NCI-H1436 treated with DMSO at 0.1 percent for 48 hours (cell line): ENCODE measurements at places on chromosomes 4 and X.

GRCh38 chr4:25424539-25425228, 47.6 kb downstream of the ANAPC4 start:
- DNase-seq = no peak

DNA sequence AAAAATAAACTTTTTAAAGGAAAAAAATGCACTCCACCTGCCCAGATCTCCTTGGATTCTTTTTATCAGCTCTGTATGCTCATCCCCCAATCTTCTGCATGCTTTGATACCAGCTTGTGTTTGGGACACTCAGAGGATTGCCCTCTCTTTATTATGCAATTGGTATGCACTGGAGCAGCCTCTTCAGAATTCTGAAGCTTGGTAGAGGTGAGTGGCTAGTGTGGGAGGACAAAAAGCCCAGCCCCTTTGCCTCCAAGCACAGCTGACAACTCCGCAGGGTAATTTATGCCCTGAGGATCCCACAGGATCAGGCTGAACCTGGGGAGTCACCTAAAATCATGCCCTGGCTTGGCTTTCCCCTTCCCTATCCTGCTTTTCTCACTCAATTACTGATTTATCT, 16.7 kb downstream of the IL21 start:
- no peak for DNase-seq

GRCh38 chrX:134679644-134680043, 21.4 kb upstream of the PLAC1 start:
- no peak for DNase-seq

DNA sequence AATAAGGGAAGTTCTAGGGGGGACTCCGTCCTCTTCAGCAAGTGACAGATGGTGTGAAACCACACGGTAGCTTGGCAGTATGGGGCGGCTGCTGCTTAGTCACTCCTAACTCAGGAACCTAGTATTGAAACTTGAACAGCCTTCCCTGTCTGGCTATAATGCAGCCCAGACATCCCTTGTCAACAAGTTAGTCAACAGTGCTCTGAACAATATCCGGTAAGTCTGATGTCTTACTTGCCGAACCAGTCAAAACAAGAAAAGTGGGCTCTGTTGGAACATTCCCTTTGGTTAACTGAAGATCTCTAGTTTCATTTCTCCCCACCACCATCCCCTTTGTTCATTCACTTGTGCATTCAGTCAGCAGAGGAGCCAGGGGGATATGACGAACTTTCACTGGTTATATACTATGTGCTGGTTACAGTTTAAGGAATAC, 18.7 kb upstream of the CXCL13 start:
- DNase-seq = no peak

- no peak for DNase-seq
These were observed 40.7 kb upstream of the ANK2 start for GRCh38 chr4:113008716-113009115.

- DNase-seq = no peak
These were observed 24.5 kb upstream of the TAPT1 start for GRCh38 chr4:16250661-16251365.

- DNase-seq = no peak
These were observed 449.3 kb downstream of the RPA4 start for GRCh38 chrX:97332963-97333362.

- no peak for DNase-seq
These were observed 196.0 kb upstream of the DCAF8L1 start for GRCh38 chrX:28177202-28177601.

DNA sequence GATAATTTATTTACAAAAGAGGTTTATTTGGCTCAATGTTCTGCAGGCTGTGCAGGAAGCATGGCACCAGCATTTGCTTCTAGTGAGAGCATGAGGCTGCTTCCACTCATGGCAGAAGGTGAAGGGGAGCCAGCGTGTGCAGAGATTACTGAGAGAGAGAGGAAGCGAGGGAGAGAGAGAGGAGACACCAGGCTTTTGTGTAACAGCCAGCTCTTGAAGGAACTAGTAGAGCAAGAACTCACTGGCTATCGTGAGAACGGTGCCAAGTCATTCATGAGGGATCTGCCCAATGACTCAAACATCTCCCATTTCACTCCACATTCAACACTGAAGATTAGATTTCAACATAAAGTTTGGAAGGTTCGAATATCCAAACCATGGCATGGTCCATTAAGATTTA, 12.7 kb downstream of the GUCY1A1 start:
- no peak for DNase-seq

DNA sequence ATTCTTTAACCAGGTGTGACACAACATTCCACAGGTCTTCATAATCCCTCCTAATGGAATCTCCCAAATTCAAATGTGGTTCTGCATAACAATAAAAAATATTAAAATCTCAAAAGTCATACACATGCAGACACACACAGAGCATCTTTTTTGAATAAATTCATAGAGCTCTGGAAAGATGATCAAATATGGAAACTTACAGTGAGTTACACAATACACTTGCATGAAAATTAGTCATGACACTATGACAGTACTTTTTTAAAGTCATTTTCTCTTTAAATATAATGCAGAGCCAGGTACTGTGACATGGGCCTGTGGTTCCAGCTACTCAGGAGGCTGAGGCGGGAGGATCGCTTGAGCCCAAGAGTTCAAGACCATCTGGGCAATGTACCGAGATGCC, 38.9 kb downstream of the DDX60L start:
- DNase-seq = no peak

DNA sequence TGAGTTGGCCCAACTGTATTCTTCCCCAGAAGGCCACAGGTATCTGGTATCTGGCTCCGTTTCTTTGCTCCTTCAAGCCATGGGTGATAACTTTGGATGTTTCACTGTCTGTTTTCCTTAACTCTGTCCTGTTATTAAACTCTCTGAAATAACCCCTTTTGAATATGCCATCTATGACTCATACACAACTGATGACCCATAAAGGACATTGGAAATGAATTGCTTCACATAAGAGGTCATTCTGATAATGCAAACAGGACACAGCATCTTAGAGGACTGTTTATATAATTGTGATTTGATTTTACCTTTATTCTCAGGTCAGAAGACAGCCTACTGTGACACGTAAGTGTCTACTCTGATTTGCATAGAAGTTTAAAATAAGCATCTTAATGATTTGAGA, 227.7 kb downstream of the VEGFC start:
- DNase-seq = no peak

DNA sequence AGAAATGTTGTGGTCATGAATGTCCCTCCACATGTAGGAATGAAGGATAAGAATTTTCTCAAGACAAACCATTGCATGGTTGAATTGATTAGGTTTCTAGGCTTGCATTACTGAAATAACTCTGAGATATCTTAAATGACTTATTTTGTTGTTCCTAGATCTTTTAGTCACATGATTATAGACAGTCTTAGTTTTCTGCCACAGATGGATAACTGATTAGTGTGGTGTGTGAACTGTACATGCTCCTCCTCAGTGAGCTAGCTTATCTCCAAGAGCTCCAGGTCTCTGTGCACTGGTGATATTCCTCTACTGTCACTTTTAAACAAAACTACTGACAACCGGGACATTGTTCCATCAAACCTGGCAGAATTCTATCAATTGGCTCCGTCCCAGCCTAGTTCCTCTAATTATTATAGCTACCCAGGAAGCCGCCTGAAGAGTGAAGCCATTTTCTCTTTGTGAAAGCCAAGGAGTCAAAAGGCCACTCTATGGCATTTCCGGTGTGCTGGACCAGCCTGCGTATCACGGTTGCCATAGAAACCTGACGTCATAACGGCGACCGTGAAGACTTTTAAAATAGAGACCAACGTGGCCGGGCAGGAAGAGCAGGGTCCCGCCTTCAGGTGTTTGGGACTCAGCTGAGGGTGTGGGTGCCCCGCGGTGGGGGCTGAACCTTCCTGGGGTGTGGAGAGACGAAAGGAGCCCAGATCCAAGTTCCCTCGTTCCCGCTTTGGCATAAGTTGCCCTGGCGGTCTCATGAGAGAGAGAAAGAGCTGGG, 28.1 kb downstream of the BEX3 start:
- DNase-seq = no peak

- DNase-seq = no peak
These were observed 43.5 kb upstream of the SLC25A31 start for GRCh38 chr4:127686658-127687057.

DNA sequence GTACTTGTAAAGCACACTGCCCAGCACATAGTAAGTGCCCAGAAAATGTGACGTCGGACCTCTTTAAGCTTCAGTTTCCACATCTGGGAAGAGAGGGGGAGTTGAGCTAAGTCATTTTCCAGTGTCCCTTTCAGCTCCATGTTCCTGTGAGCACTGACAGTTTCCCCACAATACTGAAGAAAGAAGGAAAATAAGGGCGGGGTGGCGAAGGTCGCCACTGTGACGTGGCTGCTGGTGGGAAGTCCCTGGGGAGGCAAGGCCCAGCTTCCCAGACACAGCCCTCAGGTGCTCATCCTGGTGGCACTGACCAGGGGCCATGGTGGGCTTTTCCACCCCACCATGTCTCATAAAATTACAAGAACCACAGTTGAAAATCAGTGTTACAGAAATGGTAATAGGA, 121.8 kb downstream of the PTTG2 start:
- no peak for DNase-seq

- DNase-seq = no peak
These were observed 73.3 kb downstream of the NCAPG start for GRCh38 chr4:17884063-17884462.

DNA sequence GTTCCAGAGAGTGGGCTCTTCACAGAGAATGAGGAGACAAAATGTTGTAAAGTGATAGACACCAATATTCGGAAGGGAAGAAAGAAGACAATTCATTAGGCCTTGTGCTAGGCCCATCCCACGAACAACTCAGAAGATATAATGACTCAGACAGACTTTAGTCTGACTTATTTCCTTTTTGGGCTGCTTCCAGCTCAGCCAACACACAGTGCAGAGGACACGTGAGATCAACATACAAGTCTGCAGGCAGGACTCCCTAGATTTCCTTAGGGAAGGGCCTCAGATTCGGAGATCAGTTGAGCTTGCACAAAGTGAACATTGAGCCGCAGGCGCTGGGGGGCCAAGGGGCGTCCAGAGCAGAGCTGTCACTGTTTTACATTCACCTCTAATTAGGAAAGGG, 290.7 kb upstream of the TENM3 start:
- DNase-seq = peak; percentile 62

- DNase-seq = no peak
These were observed 7.5 kb upstream of the SPINK2 start for GRCh38 chr4:56828784-56829535.

DNA sequence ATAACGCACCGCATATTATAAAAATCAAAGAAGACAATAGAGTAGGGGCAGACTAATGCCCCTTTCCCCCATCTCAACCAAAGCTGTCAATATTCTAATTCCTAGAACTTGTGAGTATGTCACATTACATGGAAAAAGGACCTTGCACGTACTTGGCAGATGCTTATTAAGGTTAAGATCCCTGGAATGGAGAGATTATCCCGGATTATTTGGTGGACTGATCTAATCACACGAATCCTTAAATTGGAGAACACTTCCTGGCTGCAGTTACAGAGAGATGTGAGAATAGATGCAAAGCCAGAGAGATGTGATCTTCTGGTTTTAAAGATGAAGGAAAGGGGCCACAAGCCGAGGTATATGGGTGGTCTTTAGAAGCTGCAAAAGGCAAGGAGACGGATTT, 548.7 kb downstream of the SPRY1 start:
- DNase-seq = no peak

GRCh38 chr4:1360423-1361283, 13.6 kb downstream of the UVSSA start:
- no peak for DNase-seq

DNA sequence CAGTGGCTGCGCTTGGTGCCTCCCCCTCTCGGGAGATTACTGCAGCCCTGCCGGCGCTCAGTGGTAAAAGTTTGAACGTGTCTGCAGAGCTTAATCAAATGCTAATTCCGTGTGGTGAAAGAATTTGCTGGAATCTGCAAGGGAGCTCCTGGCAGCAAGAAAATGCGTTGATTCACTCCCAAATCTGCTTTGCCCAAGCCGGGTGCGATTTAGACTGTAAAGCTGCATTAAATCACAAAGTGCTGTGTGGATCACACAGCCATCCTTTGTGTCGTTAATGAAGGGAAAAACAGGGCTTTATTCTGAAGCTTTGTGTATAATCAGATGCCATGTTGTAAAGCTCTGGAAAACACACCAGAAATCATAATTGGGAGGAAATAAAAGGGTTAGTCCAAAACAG, 444.1 kb downstream of the BCOR start:
- DNase-seq = no peak

- DNase-seq = no peak
These were observed 29.0 kb downstream of the REELD1 start for GRCh38 chr4:146243141-146243882.

DNA sequence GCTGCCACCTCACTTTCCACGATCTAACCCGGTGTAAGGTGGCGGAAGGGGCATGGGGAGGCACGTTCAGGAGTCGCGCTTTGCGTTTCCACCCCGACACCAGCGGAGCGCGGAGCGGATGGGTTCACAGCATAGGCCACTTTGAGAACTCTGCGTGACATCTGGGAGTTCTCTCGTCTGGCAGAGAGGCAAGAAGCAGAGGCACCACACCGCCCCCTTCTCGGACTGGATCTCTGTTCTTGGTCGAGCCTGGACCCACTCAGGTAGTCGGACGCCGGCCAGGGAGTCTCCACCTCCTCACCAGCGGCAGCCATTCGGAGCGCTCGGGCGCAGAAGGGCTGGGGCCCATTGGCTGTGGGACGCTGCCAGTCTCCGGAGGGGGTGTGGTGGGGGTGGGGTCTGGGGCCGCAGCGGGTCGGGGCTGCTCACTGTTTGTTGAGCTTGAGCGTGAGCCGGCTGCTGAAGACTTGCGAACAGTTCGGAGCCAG, at the start of gene DACH2:
Gene DACH2, plus strand, starts transcription at position 428 of the 488 bp plus-strand sequence.
- no peak for DNase-seq

DNA sequence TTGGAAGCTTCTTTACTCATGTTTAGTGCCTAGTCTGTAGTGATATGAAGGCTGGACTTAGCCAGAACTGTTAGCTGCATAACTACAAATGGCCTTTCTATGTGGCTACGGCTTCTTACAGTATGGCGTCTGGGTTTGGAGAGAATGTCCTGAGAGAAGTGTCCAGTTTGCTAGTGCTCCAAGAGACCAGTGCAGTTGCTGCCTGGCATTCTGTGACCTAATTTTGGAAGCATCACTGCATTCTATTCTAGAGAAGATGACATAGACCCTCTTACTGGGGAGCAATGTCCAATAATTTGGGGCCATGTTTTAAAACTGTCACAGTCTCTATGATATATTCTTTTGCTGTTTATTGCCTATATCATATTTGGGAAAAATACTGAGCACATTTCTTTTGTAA, 74.2 kb downstream of the STAG2 start:
- DNase-seq = no peak

GRCh38 chrX:2664502-2664901, 26.6 kb upstream of the CD99 start:
- DNase-seq = no peak

GRCh38 chrX:131840799-131841495, 182.2 kb upstream of the STK26 start:
- DNase-seq = no peak

- DNase-seq = no peak
These were observed 271.2 kb downstream of the RAB28 start for GRCh38 chr4:13212936-13213335.

- no peak for DNase-seq
These were observed 213 bp downstream of the NFKB1 start for GRCh38 chr4:102501447-102501696.
